ENCODE measurements at places on chromosomes 16 and 17.

DNA sequence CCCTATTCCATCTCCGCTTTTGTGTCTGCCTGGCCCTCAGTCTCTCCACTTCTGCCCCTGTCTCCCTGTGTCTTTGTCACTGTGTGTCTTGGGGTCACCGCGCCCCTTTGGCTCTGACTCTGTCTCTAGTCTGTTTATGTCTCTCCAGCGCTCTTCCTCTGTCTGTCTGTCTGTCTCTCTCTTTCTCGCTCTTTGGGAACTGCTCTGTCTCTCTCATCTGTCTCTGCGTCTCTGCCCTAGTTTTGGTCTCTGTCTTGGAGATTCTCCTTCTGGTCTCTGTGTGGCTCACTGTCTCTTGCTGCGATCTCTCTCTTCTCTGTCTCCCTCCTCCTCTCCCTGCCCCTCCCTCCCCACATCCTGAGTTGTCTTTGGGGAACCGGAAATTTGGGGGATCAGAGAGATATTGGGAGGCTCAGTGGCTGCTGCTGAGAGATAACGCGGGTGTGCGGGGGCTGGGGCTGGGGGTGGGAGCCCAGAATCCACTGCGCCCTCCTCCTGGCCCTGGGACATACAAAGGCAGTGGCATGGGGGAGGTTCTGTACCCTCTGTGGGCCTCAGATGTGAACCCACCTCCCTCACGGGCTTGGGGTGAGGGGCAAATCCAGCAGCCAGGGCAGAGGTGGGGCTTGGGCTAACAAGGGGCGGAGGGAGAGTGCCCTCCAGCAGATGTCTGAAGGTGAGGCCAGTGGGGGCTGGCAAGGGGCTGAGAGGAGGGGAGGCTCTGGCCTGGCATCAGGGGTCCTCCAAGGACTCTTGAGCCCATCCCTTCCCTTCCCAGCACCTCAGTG is 24.4 kb downstream of the LAT start:
- no peak for DNase-seq

GRCh38 chr16:87821376-87822107 is 47.8 kb downstream of the SLC7A5 start:
- no peak for DNase-seq

GRCh38 chr16:67283826-67284555 is 4.7 kb downstream of the PLEKHG4 start:
- no peak for DNase-seq

DNA sequence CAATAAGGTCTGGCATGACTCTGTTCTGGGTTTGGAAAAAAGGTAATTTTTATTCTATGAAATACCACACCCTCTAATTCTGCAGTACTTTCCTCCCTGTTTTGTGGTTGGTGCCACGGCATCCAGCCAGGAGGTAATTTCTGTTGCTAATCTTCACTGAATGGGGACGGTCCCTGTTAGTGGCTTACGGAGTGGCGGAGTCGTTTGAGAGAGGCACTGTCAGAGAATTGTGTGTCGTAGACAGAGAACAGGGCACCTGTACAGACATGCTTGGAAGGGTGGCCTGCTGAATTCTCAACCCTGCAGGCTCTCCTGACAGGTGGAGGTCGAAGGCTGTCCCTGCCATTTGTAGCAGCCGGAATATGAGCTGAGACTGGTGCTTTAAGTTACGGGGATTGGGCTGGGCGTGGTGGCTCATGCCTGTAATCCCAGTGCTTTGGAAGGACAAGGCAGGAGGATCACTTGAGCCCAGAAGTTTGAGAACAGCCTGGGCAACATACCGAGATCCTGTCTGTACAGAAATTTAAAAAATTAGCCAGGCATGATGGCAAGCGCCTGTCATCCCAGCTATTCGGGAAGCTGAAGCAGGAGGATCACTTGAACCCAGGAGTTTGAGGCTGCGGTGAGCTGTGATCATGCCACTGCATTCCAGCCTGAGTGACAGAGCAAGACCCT is 33.2 kb downstream of the EEF2K start:
- peak; percentile 19 for DNase-seq

DNA sequence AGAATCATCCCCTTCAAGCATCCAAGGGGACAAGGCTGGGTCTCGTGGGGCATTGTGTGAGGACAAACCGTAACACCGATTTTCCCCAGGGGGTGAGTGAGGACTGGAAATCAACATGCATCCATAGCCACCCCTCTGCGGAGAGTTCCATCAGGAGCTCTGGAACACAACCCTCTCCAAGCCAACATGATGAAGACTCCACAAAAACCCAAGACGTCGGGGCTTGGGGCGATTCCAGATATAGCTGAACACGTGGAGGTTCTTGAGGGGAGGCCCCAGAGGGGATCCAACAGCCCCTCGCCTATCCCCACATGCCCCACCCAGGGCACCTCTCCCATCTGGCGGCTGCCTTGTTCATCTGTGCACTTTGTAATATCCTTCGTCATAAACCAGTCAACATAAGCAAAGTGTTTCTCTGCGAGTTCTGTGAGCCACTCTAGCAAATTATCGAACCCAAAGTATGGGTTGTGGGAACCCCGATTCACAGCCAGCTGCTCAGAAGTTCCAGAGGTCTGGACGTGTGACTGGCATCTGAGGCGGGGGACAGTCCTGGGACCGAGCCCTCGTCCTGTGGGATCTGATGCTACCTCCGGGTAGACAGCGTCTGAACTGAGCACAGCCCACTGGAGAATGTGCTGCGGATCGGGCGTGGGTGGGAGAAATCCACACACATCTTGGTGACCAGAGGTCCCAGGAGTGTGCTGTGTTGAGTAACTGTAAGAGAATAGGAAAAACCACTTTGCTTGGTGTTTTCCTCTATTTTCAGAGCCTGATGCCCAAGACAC is 55.5 kb downstream of the RPH3AL start:
- no peak for DNase-seq

DNA sequence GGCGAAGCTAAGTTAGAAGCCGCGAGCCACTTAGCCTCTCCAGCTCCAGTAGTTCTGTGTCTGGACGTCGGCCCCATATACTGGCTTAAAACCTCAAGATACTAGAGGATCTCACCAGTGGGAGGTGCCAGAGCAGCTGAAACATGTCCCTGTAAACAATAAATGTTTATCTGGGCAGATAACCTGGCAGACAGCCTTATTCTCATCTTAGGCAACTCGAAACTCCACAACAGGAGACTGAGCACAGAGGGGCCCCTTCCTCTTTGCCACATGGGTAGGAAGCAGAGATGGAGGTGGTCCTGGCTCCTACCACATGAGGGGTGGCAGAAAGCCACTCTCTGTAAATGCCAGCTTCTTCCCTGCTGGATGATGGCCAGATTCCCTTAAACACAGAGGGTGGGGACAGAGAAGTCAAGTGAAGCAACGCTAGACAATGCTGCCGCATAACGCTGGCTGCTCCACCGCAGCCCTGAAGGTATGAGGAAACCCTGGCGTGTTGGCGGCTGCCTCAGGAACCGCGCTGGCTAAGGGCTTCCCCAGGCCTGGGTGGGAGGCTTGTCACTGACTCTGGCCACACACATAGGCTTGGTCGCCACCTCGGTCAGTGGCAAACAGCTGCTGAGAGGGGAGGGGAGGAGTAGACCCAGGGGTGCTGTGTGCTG is 67.9 kb downstream of the HIC1 start:
- no peak for DNase-seq

Measured in NCI-H1105 (cell line).